ENCODE measurements at places on chromosomes 5 and 9.

DNA sequence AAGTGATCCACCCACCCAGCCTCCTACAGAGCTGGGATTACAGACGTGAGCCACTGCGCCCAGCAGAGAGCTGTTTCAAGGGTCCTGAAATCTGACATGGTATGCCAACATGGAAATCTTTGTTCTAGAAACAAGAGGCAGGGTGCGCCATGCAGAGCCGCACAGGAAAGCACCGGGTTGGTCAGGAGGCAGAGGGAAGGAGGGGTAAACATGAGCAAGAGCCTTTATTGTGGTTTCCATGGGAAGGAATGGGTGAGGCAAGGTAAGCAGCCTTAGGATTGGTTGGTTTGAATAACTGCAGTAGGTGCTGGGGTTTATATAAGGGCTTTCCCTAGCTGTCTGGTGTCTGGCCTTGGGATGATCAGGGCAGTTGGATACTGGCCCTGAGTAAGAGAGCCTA lies 5.5 kb upstream of the EXOSC2 start:
- DNase-seq, result no peak

GRCh38 chr5:7418276-7418675 lies 22.3 kb downstream of the ADCY2 start:
- DNase-seq, result no peak

DNA sequence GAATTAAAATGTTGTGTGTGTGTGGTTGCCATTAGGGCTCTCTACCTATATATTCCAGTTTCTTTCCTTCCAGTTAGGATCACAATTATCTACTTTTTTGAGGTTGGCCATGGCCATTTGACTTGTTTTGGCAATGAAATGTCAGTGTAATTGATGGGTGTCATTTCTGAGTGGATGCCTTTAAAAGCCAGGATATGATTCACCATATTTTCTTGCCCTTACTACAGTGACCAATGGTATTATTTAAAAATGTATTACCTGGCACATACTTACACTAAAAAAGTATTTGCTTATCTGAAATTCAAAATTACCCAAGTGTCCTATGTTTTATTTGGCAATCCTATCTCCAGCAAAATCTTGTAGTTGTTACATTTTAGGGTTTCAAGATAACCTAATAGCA lies 258.7 kb upstream of the ACTBL2 start:
- no peak for DNase-seq

DNA sequence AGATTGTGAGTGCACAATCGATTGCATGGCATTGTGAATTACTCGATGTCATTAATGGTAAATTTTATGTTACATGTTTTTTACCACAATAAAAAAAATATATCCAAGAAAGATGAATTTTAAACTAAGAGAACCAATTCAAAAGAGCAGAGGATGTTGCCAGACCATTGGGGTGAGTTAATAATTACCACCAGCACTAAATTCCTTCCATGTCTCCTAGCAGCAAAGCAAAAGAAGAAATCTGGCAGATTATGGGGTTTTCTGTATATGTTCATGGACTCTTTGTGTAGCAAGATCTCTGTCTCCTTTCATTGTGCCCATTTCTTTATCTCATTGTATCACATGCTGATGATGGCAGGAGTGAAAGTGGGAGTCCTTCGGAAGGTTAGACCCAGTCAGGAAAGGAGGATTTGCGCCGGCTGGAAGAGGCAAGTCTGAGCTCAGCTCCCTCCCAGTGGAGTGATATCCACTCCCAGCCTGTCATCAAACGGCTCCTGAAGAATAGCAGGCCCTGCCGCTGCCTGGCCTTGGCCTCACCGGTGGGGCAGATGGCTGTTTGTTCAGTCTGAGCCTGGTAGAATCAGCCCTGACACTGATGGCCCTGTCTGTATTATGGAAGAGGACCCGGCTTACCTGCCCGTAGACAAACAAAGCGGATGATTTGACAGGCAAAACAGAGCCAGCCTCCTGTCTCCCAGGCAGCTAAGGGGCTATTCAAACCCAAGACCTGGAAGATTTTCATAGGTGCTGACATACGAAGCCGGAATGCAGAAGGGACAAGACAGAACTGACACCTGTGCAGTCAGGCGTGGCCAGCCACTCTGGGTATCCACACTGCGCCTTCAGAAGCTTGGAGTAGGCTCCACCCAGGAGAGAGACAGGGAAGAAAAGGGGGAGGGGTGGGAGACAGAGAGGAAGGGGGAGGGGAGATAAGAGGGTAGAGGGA lies 21.9 kb upstream of the FOXE1 start:
- no peak for DNase-seq

DNA sequence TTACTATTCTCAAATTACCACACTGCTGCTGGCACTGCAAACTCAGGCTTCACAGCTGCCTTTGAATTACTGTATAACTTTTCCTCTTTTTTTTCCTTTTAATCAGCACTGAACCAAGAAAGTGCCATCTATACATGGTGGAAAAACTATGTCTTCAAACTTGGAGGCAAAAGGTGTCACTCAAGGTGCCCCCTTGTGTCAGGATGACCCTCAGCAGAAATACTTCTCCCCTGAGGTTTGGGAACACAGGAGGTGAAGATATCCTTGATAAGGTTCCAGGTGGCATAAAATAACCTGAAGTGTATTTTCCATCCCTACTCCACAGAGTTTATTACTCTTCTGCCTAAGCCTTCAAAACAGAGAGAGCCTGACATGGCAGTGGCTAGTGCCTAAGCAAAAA lies 14.5 kb downstream of the FRMD3 start:
- DNase-seq, result no peak

GRCh38 chr9:23644896-23645295 lies 181.1 kb downstream of the ELAVL2 start:
- DNase-seq, result no peak

DNA sequence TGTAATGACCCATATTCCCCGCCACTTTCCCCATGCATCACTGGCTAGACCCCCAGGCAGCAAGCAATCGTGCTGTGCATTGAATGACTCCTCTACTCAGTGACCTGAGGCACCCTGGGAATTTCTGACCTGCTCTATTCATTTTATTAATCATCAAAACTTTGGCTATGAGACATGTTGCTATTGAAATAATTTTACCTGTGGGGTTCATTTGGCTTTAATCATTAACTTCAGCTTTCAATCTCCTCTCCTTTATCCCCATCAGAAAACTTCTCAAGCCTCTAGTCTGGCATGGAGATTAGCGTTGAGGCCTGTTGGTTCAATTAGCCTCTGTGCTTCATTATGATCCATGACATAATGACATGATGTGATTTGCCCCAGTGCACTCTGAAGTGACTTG lies 429.0 kb downstream of the ZNF608 start:
- no peak for DNase-seq

- DNase-seq, result no peak
Observed at GRCh38 chr9:127862075-127863011, 7.9 kb upstream of the ENG start.

- DNase-seq, result no peak
Observed at GRCh38 chr5:124512952-124513632, 233.3 kb downstream of the ZNF608 start.

GRCh38 chr5:151085517-151086041 lies 4.7 kb upstream of the TNIP1 start:
- DNase-seq, result no peak

All from stimulated activated CD4-positive, alpha-beta T cell treated with anti-CD3 and anti-CD28 coated beads, Interleukin-1b, Interleukin-23, amount 100 ng/mL, for 1 hour (primary cell).